Renal pelvis (tissue), 12 donors: ENCODE measurements at places on chromosomes 5 and 9.

DNA sequence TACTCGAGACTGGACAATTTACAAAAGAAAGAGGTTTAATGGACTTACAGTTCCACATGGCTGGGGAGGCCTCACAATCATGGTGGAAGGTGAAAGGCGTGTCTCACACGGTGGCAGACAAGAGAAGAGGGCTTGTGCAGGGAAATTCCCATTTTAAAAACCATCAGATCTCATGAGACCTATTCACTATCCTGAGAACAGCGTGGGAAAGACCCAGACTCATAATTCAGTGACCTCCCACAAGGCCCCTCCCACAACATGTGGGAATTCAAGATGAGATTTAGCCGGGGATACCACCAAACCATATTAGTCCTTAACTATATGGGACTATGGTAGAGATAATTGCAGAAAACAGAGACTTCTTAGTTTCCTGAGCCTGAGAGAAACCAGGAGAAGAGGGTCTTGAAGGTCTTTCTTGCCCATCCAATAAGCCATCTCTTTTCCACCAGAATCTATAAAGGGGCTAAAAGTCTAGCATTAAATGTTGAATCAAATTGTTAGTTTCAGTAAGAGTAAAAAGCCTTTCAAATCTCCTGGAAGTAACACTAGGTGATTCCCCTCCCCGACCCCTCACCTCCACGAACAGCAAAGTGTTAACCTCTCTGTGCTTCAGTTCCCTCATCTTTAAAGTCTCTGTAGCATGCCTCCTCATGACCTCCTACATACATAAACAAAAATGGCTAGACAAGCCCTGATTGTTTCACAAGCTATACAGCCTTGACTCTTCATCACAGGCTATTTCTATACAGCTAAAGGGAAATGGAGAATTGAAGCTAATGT, 259.1 kb downstream of the TMEM167A start:
- no peak for DNase-seq

DNA sequence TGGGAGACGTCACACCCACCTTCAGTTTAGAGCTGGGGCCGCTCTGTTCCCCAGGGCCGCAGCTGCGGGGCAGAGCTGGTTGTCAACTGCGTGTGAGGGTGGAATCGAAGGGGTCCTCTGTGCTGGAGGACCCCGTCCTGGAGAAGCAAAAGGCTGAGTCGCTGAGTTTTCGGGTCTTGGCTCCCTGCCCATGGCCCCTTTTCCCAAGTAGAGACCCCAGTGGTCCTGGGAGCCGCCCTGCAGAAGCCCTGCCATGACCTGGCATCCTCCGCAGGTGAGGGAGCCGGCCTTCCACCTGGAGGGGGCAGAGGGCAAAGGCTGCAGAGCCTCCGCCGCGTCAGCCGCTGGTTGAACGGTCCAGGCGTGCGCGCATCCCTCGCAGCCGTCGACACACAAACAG, 90.4 kb upstream of the COL5A1 start:
- no peak for DNase-seq

GRCh38 chr5:88888848-88889188, 5.8 kb upstream of the MEF2C start:
- DNase-seq = no peak

DNA sequence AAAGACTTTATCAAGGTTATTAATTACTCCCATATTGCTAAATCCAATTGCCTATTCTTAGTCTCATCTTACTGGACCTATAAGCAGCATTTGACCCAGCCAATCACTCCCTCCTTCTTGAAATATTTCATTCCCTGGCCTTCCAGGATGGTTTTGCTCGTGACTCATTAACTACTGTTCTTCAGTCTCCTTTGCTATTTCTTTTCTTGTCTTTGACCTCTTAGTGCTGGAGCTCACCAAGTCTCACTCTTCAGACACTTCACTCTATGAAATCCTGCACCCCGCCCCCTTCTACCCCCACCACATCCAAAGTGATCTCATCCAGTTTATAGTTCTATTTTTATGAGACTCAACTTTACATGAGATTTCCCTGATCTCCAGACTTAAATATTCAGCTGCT, 803.1 kb upstream of the WWC1 start:
- DNase-seq = no peak

GRCh38 chr5:138463419-138464007, 1.8 kb upstream of the EGR1 start:
- DNase-seq = no peak

DNA sequence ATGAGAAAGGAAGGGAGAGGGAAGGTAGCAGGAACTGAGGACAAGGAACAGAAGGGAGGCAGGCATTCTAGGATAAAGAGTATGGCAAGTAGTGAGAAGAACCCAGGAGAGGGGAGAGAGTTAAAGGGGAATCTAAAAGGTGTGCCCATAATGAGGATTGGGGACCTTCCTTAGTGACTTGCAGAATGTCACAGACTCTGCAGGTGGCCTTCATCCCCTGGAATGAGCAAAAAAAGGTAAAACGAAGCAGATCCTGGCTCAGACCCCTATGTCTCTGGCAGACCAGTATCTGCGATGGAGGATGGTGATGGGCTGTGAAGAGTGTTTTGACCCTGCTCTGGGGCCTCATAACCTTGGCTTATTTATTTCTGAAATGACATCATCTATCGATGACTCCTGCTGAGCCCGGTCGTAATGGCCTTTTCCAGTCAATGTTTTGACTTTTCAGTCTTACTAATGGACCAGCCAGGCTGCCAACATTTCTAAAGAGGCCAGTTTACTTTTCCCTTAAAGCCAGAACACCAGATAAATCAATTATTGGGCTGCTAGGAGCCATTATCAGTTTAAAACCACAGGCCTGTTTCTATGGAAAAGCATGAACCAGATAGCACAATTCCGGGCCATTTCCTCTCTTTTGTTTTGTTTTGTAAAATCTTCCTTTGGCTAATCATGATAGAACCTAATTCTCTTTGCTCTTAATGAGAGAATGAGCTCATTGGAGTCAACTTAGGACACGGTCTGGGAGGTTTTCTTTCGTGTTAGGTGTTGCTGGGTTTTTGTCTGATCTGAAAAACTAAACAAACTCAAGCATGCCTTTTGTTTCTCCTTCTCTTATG, 3.1 kb downstream of the TMOD1 start:
- no peak for DNase-seq

DNA sequence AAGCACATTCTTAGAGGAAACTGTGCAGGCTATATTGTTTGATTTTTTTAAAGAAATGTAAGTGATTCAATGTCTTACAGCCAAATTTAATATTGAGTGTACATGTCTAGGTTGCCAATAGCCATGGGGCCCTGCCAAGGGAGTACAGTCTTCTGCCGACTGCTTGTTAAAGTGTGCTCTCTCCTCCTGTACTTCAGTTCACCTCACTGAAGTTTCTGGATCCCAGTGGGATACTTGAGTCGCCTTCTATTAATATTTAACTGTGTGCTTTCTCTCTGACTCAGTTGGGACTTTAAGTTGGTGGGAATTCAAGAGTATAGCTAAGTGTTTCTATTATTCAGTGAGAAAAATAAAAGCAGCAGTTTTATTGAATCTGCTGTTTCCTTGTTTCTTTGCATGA, 44.5 kb upstream of the C5orf47 start:
- DNase-seq = no peak

GRCh38 chr5:173743641-173744343, 127.3 kb upstream of the BOD1 start:
- DNase-seq = no peak

DNA sequence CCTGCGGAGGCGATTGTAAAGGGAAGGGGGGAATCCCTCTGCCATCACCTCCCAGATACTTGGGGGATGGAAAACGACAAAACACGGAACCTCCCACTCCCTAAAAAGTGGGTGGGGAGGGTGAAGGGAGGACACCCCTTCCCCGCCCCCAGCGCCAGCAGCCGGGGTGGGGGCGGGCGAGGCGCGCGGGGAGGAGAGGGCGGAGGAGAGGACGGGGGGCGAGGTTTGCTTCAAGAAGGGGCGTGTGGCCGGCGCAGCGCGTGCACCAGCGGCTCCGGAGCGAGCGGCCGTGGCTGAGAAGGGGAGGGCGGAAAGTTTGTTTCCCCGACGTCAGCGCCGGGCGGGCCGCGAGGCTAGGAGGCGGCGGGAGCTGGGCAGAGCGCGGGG, at the start of gene PRRX2:
Gene PRRX2, plus strand, starts transcription at position 259 of the 387 bp plus-strand sequence. CDS start 221 bp downstream, outside the sequence.
- no peak for DNase-seq

GRCh38 chr5:126777257-126777974, 480 bp downstream of the LMNB1 start:
- DNase-seq = peak; percentile 57

DNA sequence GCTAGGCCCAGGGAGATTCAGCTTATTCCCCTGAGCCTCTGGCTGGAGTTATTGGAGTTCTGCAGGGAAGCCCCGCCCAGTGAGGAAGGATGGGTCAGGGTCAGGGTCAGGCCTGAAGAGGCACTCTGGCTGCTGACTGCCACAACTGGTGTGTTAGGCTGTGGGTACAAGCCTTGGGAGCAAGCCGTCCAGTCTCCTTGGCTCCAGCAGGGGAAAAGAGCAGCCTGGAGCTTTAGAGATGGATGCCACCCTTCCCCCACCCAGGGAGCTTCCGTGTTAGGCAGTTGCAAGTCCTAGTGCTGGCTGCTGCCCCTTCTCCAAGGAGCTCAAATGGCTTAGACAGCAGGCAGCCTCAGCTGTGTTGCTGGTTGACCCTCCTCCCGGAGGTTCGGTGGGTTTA, 34.4 kb upstream of the TAF11L2 start:
- DNase-seq = no peak

- no peak for DNase-seq
These were observed 559.5 kb upstream of the WWC1 start for GRCh38 chr5:167731951-167732350.

- no peak for DNase-seq
These were observed 6.0 kb upstream of the NDUFB6 start for GRCh38 chr9:32578976-32579375.

DNA sequence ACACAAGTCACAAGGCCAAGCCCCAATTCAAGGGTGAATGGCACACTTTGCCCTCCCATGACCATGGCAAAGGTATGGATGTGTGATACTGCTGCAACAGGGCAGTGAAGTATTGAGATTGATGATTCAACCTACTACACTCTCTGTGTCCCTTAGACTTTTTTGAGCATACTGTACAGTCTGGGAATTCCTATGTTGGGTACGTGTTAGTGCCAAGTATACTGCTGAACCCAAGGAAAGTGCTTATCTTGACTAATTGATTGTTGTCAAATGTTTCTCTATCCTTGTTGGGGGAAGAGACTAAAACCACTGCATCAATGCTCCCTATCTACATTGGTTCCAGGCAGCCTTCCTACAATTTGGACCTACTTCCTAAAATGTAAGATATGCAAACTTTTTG, 93.7 kb downstream of the NDFIP1 start:
- DNase-seq = no peak

GRCh38 chr5:158245513-158245912, 386.6 kb upstream of the CLINT1 start:
- no peak for DNase-seq

- no peak for DNase-seq
These were observed 173.3 kb upstream of the CLINT1 start for GRCh38 chr5:158032246-158032645.

GRCh38 chr5:53392073-53392472, 88.4 kb upstream of the FST start:
- DNase-seq = no peak

DNA sequence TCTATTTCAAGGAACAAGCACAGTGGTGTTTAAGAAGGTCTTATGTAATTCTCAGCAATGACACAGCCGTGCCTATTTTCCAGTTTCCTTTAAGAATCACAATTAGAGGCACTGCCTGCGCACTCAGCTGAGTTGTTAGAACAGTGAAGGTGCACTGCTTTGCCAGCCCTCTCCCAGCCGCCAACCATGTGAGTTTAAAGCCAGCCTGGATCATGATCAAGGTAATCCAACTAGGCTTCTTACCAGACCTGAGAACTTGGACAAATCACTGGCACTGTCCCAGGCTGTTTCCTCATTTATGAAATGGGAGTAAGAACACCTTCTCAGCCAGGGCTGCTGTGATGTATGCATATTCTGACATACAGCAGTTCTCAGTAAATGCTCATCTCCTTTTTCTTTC, 99.6 kb downstream of the ASTN2 start:
- no peak for DNase-seq

- DNase-seq = no peak
These were observed 134.0 kb downstream of the PARP8 start for GRCh38 chr5:50800410-50800809.

DNA sequence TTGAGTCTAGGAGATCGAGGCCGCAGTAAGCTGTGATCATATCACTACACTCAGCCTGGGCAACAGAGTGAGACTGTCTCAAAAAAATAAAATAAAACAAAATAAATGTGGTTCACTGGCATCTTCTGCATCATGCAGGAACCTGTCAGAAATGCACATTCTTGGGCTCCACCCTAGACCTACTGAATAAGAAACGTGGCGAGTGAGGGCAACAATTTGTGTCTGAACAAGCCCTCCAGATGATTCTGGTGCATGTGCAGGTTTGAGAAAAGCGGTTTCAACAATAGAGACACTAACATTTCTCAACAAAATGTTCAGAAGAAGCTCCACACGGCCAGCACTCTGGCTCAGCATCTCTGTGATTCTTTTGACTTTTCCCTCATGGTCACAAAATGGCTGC, 42.8 kb upstream of the CPEB4 start:
- DNase-seq = no peak

- DNase-seq = no peak
These were observed 116.6 kb upstream of the SLC44A1 start for GRCh38 chr9:105127863-105128220.

- DNase-seq = no peak
These were observed 23.2 kb downstream of the RAD23B start for GRCh38 chr9:107306308-107306707.

- DNase-seq = no peak
These were observed 6.3 kb downstream of the MTREX start for GRCh38 chr5:55313870-55314617.

- DNase-seq = no peak
These were observed 13.9 kb downstream of the SLC36A1 start for GRCh38 chr5:151461312-151461711.

- no peak for DNase-seq
These were observed 73.4 kb upstream of the ASS1 start for GRCh38 chr9:130371196-130371966.

GRCh38 chr9:116646661-116647514, 40.2 kb upstream of the TRIM32 start:
- DNase-seq = peak; percentile 31

- DNase-seq = no peak
These were observed 20.3 kb upstream of the UNC5A start for GRCh38 chr5:176789873-176790615.

- no peak for DNase-seq
These were observed 1010.8 kb upstream of the EDIL3 start for GRCh38 chr5:85395526-85395925.

- DNase-seq = no peak
These were observed 32.3 kb upstream of the NPM1 start for GRCh38 chr5:171355302-171355724.

GRCh38 chr5:80967500-80968181, 7.5 kb downstream of the RASGRF2 start:
- no peak for DNase-seq

- DNase-seq = no peak
These were observed 219.6 kb upstream of the RORB start for GRCh38 chr9:74277532-74277931.

- no peak for DNase-seq
These were observed 26.9 kb downstream of the GOLM1 start for GRCh38 chr9:86072394-86072877.
